Fibroblast of skin of left biceps (primary cell): ENCODE measurements at places on chromosomes 1 and 21.
A peak's percentile ranks its signal among the peaks of the same experiment; 100 is the strongest.

- DNase-seq, result no peak
Observed at GRCh38 chr1:110084227-110085078, 14.0 kb upstream of the ALX3 start.

GRCh38 chr1:89529196-89529595, 4.6 kb downstream of the LRRC8B start:
- no peak for DNase-seq

GRCh38 chr21:39087238-39088030, 95.8 kb downstream of the PSMG1 start:
- no peak for DNase-seq

- DNase-seq, result no peak
Observed at GRCh38 chr1:22975694-22976093, 3.0 kb upstream of the LACTBL1 start.

GRCh38 chr1:98766255-98766654, 104.7 kb downstream of the SNX7 start:
- no peak for DNase-seq

DNA sequence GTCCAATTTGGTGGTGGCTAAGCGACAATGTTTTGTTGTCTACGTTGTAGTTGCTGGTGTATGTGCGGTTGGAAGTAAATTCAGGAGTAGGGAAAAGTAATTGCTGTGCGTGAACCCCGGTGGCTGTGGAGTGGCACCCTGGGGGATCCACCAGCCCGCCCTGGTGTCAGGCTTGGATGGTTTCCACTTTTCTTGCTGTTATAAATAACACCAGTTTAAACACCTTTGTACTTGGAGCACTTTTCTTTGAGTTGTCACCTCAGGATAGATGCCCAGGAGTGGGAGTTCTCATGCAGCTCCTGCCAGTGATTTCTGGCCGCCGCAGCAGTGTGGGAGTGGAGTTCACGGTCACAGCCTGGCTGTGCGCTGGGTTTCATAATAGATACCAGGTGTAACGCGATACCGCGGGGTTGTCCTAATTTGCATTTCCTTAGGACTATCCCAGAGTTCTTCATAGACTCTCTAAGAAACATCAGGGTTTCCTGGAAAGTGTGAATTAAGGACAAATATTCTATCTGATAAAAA, 12.8 kb upstream of the TMEM200B start:
- no peak for DNase-seq

GRCh38 chr1:107138767-107139445, 1.9 kb upstream of the NTNG1 start:
- no peak for DNase-seq

DNA sequence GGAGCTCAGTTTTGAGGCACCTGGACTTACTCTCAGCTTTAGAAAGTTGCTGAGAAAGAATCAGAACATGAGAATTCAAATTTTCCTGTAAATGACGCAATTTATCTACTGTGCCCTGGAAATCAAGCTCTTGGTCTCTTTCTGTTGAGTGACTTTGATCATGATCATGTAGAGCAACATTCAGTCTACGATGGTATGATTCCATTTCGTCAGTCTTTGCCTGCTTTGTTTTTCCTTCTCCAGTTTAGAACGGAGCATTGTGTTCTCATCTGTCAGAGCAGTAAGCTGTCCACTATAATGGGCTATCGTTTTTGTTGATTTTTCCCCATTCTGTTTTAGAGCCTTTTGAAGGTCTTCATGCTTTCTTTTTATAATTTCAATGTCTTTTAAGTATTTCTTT, 20.7 kb downstream of the SFT2D2 start:
- no peak for DNase-seq

- DNase-seq, result no peak
Observed at GRCh38 chr1:12424087-12424529, 193.9 kb downstream of the DHRS3 start.

DNA sequence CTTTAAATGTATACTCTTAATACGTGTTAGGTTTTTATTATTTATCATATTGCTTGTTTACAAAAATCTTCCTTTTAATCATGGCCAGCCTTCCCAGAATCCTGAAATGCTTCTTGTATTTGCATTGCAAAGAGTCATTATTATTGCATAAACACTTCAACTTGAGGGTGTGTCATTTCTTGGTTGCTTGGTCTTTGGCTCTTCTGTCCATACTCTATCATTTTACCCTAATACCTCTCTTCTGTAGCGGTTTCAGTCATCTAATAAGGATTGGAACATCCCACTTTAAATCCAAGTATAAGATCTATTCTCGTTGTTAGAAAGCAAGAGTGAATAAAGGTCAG, 200.6 kb upstream of the CACYBP start:
- DNase-seq, result no peak

DNA sequence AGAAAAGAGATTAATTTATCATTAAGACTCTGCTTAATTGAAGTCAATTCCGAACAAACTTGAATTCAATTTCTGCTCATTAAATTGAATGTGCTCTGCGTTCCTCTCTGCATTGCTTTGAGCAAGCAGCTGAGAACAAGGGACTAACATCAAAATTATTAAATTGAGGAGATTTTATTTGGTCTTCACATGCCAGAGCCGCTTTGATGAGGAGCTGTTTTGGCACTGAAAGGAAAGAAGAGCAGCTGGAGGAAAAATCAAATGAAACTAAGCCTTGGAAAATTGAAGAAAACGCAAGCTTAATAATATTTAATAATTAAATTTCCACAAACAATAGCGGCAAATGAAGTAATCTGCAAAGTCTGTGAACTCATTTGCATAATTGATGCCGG, 222.0 kb upstream of the PKN2 start:
- DNase-seq, result no peak

DNA sequence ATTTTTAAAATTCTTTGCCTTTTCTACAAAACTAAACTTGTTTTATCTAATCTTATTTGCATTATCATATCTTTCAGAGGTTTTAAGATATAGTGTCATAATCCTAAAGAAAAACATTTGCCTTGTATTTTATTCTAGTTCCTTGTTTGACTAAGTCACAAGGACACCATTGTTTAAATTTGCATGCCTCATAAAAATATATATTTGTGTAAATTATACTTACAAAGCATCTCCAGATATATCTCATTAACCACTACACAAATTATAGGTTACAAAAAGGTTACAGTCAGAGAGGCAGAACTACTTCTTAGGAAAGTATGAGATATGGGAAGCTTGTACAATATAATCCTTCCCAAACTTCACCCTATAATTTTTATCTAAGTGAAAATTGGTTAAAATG, 4.2 kb upstream of the RGS13 start:
- DNase-seq, result no peak

DNA sequence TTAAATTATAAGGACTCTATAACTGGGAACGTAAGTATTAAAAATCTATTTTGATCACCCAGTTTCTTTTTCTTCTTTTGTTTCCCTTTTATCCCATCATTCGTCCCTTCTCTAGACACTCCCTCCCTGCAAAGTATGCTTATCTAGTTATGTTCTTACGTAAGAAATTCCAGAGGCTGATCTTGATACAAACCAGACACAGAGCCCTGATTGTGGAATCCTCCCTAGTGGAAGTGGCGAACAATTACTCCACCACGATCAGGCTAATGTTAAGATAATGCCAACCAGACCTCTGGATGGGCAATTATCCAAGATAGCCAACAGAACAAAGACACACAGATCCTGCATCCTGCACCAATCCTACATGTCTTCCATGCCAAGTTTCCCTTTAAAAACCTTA, 1557.4 kb downstream of the PLA2G4A start:
- DNase-seq, result peak; percentile 4

GRCh38 chr1:160884579-160884978, 401 bp downstream of the ITLN1 start:
- DNase-seq, result no peak

DNA sequence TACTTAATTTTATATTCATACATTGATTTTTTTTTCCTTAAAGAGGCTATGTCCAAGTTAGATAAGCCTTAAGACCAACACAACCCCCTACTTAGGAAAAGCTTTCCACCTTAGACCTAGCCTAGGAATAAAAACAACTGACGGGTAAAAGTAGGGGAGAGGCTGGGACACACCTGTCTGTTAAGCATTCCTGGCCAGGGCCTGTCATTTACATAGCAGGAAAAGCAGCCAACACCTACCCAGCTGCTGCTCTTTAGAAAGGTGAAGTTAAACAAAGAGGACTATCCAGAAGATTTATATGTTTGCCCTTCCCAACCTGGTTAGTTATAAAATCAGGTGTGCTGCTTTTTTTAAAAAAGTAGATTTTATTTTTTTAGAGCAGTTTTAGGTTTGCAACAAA, 29.1 kb upstream of the SAMD13 start:
- DNase-seq, result no peak

- no peak for DNase-seq
Observed at GRCh38 chr1:57024428-57024827, 58.6 kb upstream of the C8B start.

- DNase-seq, result no peak
Observed at GRCh38 chr1:183226963-183227362, 40.9 kb downstream of the LAMC2 start.

GRCh38 chr1:222824641-222825040, 9.8 kb downstream of the DISP1 start:
- no peak for DNase-seq

- DNase-seq, result no peak
Observed at GRCh38 chr1:110057963-110058518, 12.4 kb downstream of the ALX3 start.

- no peak for DNase-seq
Observed at GRCh38 chr1:47871799-47872353, 125.3 kb downstream of the TRABD2B start.

DNA sequence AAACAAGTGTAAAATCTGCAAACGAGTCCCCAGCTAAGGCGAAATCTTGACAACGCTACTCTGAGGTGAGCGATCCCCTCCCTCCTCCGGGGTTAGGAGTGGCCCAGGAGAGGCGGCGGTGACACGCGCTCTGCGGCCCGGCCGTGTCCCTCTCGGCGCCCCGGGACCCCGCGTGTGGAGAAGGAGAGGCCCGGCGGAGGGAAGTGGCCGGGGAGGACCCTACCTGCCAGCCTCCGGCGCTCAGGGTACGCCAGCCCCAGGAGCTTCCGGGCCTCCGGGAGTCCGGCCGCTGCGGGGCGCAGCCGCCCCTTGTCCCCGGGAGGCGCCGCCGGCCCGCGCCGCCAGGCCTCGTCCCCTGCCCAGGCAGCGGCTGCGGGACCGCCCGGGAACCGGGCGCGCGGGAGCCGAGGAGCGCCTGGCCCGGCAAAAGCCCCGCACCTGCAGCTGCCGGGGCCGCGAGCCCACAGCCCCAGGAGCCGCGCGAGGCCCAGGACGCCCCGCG, 543 bp downstream of the ABCB10 start:
- no peak for DNase-seq

- no peak for DNase-seq
Observed at GRCh38 chr1:208045463-208046260, 134.7 kb upstream of the CD34 start.

DNA sequence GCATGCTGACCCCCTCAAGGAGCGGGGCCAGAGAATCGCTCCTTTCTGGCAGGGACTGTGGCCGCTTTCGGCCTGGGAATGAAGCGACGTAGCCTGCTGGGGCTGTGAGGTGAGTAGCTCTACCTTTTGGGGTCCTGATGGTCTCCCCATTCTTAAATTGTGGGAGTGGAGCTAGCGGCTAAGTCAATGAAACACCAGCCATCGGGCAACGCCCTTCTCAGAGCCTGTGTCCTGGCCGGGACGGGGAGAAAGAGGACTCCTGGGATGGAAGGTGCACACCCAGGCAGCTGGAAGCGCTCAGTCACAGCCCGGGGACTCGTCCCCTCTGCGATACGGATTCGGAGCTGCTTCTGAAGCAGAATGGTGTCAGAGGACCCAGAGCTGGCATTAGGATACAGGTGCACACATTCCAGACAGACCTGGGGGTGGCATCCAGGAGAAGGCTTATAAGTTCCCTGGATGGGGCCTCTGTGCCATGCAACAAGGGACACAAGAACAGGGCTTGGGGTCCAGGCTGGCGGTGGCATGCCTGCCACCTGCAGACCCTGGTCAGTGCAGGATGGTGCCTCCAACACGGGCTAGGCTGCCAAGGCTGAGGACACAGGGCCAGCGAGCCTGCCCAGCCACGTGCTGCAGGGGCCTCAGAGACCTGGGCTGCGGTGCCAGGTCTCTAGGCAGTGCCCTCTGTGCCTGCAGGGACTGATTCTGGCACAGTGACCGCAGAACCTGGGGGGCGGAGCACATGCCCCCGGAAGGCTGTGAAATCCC, 945 bp upstream of the WNT9A start:
- no peak for DNase-seq

GRCh38 chr1:21278860-21279845, 11.1 kb downstream of the ECE1 start:
- DNase-seq, result no peak

DNA sequence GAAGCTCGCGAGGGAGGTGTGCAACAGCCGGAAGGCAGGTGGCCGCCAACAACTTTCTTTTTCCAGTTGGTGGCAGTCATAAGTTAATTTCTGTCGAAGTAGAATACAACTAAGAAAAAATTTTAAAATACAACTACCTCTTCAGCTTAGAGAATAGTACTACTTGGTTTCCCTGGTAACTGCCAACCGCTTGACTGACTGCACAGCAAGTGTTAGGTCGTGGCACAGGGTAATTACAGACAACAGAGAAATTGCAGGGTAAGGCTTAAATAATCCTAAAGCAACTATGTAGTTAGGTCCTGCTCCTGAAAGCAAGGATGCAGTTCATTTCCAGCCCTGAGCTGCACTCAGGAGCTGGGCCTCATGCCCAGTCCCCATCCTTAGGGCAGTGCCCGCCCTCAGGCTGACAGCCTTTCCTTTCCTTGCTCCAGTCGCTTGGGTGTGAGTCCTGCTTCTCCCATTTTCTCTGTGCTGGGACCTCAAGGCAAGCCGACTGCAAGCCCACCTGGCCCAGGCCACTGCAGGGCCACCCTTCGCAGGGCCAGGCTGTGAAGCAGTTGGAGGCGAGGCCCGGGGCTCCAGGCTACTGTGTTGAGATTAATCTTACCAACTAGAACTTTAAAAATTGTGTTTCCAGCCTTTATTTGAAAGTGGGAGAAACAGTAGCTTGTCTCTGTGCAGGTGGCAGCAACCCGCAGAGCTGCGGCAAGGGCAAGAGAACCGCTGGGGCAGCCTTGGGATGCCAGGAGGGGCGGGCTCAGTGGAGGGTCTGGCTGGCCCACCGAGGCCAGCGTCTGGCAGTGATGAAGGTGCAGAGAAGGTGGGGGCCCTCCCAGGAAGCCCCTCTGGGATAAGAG, 148.3 kb downstream of the PCBP3 start:
- no peak for DNase-seq

DNA sequence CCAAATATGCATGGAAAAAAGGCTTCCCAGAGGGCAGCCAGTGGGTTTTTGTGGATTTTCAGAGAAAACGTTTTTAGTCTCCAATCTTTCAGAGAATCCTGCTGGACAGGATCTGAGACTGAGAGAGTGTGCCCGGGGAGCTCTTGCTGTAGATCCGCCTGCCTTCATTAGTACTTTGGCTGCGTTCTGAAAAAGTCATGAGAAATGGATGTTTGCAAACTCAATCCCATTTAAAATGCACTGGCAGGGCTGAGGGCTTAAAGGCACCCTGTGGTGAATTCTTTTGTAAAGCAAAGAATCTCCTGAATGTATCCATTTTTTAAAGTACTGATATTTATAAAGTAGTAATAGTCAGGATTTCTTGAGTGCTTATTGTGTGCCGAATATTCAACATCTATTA, 22.2 kb downstream of the FOXD2 start:
- no peak for DNase-seq

GRCh38 chr1:155981266-155982088, 3.1 kb upstream of the ARHGEF2 start:
- DNase-seq, result no peak
